Pons (tissue), 1 donor: ENCODE measurements at places on chromosomes 12 and 14.

GRCh38 chr12:9367201-9367600 lies 159.0 kb upstream of the PZP start:
- no peak for DNase-seq

GRCh38 chr12:85569261-85569660 lies 266.9 kb downstream of the RASSF9 start:
- DNase-seq = no peak

DNA sequence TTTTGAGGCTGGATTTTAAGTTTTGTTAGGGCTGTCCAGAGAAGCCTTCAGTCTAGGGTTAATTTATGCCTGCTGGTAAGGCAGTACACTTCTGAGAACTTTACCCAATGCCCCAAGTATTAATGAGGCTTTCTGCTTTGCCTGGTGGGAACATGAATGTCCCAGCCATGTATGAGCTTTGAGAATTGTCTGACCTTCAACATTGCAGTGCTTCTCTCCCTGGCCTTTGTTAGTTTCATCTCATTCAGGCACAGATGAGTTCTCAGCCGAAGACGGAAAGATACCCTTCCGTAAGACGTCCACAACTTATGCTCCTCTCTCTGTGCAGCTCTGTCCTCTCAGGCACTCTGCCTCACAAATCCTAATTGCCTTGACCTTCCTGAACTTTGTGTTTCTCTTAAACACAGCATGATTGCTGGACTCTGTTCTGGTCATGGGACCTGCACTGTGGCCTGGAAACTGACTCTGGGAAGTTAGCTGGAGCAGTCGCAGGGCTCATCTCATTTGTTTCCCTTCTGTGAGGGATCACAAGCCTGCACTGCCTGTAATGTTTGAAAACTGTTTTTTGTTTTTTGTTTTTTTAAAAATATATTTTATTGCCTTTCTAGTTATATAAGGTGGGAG lies 15.7 kb downstream of the CHPT1 start:
- peak; percentile 67 for DNase-seq

DNA sequence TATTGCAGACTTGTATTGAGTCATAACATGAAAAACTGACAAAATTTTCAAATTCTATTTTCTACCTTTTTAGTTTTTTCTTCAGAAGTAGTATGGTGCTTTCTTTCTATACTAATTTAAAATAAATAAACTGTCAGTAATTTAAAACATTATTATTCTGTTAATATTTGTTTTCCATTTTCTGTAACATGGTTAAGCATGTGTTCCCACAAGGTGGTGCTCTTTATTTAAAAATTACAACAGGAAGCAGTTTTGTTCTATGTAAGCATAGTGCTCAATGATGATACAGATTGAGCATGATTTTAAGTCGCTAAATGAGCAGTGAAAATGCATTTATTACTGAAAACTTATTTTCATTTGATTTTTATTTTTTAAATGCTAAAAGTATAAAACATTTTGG lies 114.6 kb downstream of the PPFIA2 start:
- DNase-seq = peak; percentile 84

DNA sequence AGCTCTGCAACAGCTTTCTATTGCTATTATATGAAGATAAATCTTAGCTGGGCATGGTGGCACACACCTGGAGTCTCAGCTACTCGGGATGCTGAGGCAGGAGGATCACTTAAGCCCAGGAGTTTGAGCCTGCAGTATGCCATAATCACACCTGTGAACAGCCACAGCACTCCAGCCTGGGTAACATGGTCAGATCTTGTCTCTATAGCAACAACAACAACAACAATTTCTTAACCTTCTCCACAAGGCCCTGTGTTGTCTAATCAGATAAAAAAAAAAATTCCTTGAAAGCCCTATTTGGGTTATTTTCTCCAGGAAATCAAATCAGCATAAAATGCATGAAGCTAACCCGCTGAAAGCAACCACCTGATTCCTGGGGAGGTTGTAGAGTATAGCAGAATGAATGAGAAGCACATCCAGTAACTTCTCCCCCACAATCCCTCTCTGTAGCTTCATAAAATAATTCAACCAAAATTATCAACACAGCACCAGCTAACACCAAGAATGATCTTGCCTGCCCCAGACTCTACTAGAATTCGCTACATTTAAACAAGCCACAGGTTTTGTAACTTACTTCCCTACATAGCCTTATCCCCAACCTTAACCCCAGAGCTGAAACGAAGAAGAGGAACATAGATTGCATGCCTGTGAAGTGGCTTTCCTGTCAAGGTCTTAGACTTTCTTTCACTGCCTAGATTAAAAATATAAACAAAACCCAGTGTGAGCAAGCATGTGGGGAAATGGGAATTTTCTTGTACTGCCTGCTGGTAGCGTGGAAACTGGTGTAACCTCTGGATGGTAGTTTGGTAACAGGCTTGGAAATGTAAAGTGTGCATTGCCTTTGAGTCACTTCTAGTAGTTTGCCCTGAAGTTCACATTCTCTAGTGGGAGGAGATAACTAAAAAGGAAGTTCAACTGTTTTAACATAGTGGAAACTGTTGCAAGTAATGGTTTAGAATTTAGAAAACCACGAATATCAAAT lies 6.0 kb upstream of the STK38L start:
- peak; percentile 80 for DNase-seq

- DNase-seq = no peak
Measured at GRCh38 chr12:59010118-59010517, 89.8 kb upstream of the LRIG3 start.

GRCh38 chr12:1741154-1741949 lies 50.5 kb downstream of the ADIPOR2 start:
- no peak for DNase-seq

DNA sequence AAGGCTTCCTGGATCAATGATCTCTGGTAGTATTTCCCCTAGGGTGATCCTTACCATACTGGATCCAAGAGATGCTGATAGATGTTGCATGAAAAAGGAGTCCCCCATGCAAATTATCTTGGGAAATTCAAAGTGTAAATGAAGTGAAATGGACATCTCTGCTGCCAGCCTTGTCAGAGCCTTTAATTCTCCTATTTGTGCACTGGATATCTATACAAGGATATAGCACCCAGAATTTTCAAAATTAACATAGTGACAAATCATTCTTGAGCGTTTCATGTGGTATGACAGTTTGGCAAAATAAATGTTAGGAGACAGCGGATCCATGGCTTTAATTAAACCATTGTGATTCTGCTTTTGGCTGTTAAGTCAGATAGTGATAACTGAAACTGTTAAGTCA lies 260.9 kb downstream of the KSR2 start:
- no peak for DNase-seq

DNA sequence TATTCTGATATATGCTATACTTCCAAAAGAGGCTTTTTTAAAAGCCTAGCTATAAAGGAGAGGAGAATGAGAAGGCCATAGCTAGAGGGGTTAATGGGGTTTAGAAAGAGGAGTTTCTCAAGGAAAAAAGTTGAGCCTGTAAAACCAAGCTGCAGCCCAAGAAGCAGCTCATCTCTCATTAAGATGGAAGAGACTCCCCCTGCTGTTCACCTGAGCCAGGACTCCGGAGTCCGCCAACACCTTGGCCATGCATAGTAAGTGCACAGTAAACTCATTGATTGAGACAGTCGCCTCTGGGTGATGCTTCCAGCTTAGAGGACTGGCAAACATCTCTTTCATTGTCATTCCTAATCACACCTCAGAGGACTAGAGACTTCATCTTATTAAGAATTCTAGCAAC lies 46.2 kb downstream of the ANO2 start:
- DNase-seq = no peak

DNA sequence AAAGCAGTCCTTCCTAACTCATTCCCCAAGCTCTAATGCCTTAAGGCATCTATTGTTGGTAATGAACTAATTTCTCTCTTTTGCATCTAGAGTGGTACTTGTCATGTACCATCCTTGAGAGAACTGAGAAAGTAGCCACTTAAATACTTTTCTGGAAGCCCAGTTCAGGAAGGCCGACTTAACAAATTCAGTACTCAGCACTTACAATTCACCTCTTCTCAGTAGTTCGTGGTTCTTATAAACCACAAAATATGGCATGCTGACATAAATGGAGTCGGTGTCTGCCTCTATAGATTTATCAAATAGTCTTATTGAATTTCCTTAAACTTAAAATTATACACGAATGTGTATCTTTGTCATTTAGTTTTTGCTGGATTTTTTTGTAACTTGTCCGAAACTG lies 9.4 kb upstream of the COCH start:
- DNase-seq = no peak

DNA sequence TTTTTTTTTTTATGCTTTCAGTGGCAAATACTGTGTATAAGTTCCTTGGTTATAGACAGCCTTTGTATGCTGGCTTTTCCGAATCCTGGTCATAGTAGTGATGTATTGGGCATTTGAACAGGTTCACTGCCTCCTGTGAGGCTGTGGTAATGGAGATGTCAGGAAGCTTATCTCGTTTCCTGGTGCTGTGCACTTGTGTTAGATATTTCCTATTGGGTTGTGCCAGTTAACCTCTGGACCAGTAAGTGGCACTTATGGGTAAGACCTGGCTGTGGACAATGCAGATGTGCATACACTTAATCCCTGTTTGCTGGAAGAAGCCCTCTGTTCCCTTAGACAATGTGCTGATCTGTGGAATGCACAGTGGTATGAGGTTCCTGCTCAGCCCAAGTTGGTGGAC lies 135.4 kb upstream of the KITLG start:
- DNase-seq = no peak

DNA sequence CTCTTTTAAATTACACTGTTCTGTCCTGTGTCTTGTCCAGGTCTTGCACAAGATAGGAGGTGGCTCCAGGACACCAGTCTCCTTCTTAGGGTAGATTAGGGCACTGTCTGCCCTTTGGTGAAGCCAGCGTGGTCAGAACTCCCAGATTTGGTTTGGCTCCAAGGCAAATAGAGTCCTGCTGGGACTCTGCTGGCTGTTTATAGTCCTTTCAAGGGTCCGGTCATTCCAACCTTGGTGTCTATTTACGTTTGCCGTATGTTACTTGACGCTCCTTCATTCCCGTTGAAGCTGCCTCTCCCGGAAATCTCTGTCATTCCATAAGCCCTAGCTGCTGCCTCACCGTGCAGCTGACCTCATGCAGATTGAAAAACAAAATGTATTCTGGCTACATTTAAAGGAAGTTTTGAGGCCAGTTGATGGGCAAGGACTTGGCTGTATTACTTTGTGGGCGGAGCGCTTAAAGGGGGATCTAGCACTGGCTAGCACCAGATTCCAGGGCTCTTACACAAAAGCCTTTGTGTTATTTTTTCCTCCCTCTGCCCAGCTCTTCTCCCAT lies 180.6 kb downstream of the AKAP6 start:
- DNase-seq = peak; percentile 100

- DNase-seq = no peak
Measured at GRCh38 chr12:2243275-2243674, 190.5 kb downstream of the CACNA1C start.
